Left ventricle myocardium inferior (tissue), 1 donor: ENCODE measurements at places on chromosomes 7 and 10. TPM values are rescaled to one million over a fixed set of nuclear protein-coding genes. Genes with fewer than 3 reads are reported as not detected.

DNA sequence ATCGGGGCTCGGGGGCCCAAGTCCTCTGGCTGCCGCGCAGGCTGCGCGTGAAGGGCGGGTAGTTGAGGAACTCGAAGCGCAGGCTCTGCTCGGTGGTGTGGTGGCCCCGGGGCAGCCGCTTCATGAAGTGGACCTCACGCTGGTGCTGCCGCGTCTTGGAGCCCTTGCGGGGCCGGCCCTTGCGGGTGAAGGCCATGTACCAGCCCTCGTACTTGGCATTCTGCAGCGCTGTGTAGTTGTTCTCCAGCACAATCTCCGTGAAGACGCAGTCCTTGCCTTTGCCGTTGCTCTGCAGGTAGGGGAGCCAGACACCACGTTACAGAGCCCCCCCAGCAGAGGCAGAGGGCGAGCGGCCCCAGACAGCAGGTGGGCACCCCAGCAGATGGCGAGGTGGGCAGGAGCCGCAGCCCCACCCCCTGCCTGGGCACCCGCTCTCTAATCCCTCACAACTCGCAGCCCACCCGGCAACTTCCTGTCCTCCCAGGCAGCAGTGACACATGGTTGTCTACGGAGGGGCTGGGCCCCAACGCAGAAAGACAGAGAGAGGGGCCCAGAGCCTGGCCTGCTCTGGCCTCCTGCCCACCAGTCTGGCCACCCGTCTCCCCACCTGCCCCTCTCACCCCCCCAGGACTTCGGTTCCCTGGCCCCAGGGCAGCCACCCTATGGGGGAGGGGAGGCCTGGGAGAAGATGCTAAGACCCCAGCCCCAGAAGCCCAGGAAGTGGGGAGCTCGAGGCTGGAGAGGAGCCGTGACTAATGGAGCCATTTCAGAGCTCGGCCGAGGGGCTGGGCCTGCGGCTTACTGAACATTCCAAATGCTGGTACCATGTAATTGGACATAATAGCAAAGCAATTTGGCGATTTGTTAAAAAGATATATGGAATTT lies 5.3 kb downstream of the FGF8 start:
- no peak for DNase-seq

The LMOD2 gene
- 888 TPM for total RNA-seq

DNA sequence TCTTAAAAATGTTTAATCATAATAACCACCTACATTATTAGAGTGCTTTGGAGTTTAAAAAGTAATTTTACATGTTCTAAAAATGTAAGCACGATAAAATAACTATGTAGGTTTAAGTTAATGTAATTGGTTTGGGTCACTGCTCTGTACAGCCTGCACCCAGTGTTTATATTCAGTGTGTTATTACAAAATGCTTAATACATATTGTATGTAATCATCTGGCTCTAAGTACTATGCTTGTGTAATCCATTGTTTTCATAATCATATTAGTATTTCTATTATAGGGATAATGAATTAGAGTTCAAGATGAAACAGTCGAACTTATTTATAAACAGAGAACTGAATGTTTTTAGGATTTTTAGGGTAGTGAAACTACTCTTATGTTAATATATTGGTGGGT lies 13.1 kb downstream of the RPA3 start:
- DNase-seq = no peak

The AQP1 gene
- total RNA-seq = 253 TPM

DNA sequence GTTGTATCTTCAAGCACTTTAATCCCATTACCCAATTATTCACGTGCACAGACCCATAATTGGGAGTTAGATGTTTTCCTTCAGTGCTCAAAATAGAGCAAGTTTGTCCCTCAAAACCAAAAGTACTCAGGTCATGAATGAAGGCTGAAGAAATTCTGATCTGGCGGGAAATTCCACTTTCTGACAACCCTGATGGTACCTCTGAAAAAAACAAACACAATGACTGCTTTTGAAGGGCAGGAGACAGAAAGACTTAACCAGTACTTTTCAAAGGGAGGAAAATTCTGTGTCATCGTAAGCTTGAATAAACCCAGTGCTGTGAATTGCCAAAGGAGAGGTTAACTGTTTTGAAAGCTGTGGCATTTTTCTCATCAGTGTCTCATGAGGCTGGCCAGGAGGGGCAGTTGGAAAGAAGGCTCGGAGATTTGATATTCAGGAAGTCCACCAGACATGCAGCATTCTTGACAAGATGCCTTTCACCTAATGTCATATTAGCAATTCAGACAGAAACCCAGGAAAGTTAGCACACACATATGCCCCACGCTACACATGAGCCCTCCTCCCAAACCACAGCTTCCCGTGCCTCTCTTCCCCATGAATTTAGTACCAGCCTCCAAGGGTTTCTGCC lies 347.0 kb downstream of the KCNMA1 start:
- DNase-seq = no peak

DNA sequence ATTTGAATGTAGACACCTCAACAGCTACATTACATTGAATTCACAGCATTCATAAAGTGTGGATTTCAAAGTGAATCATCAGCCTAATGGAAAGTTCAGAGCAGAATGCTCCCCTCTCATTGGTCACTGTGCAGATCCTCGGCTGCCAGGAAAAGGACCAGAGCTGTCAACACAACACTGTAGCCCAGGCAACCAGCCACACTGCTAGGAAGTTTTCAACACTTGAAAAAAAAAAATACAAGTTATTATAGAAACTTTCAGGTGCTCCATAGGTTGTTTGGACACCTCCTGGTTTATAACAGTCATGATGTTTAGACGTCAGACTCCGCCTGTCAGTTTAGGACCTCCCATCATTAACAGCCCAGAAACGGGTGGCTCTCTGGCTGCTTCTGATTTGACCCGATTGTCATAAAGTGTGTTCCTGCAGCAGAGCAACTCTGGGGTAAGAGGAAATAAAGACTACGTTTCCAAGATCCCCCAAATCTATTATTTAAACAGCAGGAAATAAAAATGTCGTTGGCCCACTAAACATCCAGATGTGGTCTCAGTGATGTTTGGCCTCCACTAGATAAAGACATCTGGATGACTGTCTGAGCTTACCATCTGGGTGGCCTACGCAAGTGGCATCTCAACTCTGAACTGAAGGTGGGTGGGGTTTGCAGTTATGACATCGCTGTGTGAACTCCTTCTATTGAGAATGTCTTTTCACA lies 117.4 kb downstream of the CABCOCO1 start:
- no peak for DNase-seq

GRCh38 chr7:73976761-73977618 lies 51.0 kb upstream of the ELN start:
- no peak for DNase-seq

- no peak for DNase-seq
Measured at GRCh38 chr10:106712988-106713387, 451.5 kb downstream of the SORCS1 start.

The PTPN20 gene
- 13.0 TPM for total RNA-seq

The LRRC18 gene
- not detected for total RNA-seq
